Activated T-cell treated with anti-CD3 and anti-CD28 coated beads, Interleukin-2, amount 50 U/mL, for 48 hours (primary cell): ENCODE measurements at places on chromosomes 2 and 18.

DNA sequence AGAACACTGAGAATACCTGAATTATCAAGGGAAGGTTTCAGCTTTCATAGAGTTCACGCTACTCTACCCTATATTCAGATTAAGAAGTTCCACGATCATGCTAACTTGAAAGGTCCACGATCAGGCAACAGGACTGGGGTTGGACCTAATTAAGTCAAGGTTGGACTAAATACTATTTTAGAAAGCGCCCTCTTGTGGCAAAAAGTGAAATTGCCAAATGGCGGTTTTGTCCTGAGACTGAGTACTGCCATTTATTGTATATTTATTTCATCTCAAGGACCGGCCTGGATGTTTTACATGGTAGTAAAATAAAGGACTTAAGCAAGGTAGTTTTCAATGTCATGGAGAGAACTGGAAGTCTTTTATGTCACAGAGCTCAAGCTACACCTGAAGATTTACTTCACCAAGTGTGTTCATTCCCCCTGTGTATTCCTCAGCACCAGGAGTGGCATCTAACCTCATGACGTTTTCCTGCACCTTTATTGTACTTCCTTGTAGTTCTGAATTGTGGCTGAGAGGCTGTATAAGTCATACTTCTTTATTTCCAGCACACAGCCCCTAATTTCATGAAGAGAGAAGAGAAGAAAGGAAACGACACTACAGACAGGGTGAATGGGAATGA lies 56.8 kb downstream of the SRD5A2 start:
- peak; percentile 66 for DNase-seq

DNA sequence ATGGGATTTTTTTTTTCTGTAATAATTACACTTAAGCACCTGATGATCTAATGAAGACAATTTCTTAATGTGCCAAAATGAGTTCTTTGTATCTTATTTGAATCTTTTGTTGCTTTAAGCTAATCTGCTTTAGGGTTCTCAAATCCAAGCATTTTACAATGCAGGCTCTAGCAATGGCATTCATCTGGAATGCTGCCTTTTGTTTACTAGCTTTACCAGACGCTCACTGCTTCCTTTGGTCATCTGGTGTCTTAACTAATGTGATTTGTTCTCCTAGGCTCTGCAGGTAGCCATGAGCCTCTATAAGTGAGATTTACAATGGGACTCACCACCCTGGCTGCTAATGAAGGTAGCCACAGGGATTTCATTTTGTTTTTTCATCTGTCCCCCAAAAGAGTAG lies 100.3 kb downstream of the GREB1L start:
- no peak for DNase-seq

- no peak for DNase-seq
These were observed 355.2 kb downstream of the GALNT13 start for GRCh38 chr2:154226931-154227330.

DNA sequence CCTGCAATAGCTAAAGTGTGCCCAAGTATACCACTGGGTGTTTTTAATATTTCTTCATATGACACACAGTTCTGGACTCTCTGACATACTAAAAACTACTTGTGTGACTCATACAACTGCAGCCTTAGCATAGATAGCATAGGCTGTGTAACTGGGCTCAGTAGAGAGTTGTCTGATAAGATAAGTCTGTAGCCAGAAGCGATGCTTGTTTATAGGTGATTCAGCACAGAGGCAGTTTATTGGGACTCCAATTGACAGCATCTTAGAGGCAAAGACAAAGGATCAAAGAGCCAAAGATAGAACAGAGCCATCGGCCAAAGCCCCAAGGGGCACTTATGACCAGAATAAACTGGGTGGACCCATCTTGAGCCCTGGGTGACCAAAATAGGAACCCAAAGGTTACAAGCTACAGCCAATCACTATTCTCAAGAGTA lies 42.3 kb downstream of the AAK1 start:
- no peak for DNase-seq

GRCh38 chr2:112626604-112627059 lies 19.1 kb upstream of the SLC20A1 start:
- peak; percentile 82 for DNase-seq

GRCh38 chr2:212725180-212725579 lies 186.6 kb upstream of the ERBB4 start:
- DNase-seq = no peak

- DNase-seq = no peak
These were observed 111.9 kb downstream of the OSR1 start for GRCh38 chr2:19246496-19246895.

DNA sequence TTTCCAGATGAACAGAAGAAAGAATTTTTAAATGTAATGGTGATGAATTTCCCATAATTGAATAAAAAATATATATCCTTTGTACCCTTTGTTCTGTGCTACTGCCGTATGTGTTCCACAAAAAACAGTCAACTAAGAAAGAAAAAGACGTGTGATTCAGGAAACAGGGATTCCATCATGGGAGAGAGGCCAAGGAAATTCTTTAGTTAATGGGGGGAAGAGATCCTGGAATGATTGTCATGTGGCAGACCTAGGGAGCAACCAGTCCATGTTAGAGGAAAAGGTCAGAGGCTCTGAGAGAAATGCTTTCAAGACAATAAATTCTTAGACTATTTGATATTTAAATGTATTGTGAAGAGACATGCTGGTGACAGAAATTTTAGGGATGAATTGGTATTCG lies 76.6 kb downstream of the CPO start:
- no peak for DNase-seq

DNA sequence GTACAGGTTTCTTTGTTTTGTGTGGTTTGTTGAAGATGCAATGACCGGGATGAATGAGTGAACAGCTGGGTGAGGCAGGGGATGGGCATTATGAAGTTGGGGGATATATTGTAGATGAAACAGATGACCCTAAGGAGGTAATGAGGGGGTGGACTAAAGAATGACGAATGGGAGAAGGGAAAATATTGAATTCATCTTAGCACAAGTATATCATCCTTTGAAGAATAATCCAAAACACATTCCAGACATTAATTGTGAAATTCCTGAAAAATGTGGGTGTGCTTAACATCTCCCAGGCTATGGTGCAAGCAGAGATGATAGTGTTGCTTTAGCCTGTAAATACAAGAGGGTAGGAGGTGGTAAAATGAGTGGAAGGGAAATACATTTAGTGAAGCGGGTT lies 5.8 kb downstream of the CRIM1 start:
- DNase-seq = no peak

GRCh38 chr18:73047688-73048087 lies 179.9 kb upstream of the NETO1 start:
- DNase-seq = no peak

DNA sequence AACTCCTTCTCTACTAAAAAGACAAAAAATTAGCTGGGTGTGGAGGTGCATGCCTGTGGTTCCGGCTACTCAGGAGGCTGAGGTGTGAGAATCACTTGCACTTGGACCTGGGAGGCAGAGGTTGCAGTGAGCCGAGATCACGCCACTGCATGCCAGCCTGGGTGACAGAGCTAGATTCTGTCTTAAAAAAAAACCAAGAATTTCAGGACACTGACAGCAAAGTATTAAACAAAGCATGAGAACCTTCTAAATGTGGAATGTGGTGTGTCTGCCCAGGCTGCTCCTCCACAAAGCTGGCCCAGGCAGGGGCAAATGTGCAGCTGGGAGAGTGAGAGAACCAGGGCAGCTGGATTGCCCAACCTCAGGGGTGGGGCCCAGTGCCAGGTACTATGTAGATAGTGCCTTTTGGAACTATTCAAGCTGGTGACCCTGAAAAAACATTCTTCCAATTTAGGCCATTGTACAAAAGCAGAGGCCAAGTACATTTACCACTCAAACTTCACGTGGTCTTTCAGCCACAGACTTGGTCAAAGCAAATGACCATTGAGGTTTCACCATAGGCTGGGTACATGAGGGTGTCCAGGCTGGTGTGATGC lies 6.7 kb upstream of the UGT1A5 start:
- DNase-seq = no peak

DNA sequence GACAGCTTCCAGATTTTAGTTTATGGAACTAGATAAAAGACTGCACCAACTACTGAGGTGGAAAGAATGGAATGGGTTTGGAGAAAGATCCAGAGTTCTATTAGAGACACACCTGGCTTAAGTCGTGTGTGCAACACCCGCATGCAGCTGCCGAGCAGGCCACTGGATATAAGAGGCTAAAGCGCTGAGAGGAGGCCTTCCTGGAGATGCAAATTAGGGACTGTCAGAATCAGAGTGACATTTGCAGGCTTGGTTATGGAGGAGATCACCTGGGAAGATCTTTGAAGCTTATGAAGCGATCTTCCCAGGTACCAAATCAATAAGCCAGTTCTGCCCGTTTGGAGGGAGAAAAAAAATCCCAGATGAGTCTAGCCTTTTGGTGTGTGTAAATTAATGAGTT lies 30.4 kb upstream of the KLHL29 start:
- no peak for DNase-seq

GRCh38 chr2:29011418-29012060 lies 30.4 kb downstream of the TOGARAM2 start:
- DNase-seq = peak; percentile 65

GRCh38 chr2:32931945-32932709 lies 14.6 kb upstream of the LTBP1 start:
- DNase-seq = no peak

- DNase-seq = no peak
These were observed 31.1 kb downstream of the CTIF start for GRCh38 chr18:48569915-48570264.
